ENCODE measurements at places on chromosomes 4 and X.

DNA sequence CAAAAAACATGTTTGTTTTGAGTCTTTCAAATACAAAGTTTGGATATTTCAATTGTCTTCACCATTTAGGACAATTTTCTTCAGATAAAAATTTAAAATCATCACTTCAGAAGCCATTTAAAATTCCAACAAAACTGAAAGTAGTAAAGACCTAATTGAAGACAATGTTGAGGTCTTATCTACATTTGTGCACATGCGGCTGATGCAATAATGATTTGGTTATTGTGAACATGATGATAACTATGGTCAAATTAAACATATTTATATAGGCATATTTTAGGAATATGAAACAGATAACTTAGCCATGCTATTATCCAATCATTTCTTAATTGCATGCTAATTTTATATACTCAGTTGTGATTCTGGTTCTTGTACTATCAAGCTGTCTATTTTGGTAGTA is 407.5 kb downstream of the GALNTL6 start:
- DNase-seq, result no peak

DNA sequence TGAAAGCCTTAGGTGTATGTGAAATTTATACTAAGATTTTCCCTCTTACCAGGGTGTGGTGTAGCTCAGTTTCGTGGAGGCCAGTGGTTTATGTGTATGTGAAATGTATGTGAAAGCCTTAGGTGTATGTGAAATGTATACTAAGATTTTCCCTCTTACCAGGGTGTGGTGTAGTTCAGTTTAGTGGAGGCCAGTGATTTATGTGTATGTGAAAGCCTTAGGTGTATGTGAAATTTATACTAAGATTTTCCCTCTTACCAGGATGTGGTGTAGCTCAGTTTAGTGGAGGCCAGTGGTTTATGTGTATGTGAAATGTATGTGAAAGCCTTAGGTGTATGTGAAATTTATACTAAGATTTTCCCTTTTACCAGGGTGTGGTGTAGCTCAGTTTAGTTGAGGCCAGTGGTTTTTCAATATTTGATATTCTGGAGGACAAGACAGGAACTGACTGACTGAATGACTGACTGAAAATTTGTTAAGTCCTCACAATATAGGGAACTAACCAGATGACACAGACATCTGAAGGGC is 143.7 kb downstream of the NEXMIF start:
- DNase-seq, result no peak

DNA sequence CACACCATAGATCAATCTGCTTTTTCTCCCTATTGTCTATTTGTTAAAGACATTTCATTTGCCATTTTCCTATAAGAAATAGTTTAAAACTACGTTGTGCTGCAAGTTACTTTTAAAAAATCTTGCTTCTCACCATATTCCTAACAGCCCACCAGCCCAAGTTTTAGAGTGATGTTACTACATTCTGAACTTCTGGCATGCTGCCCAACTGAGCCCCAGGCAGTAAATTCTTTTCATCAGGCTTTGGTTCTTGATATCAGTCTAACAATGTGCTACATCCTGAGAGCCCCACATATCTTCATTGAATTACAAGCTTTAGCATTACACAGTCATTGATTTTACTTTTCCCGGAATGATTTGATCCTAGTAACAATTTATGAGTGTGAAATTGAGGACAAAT is 283.8 kb upstream of the IL1RAPL1 start:
- no peak for DNase-seq

- DNase-seq, result no peak
Observed at GRCh38 chr4:95086551-95086950, 328.8 kb downstream of the BMPR1B start.

- DNase-seq, result no peak
Observed at GRCh38 chr4:98603683-98604521, 54.5 kb downstream of the TSPAN5 start.

DNA sequence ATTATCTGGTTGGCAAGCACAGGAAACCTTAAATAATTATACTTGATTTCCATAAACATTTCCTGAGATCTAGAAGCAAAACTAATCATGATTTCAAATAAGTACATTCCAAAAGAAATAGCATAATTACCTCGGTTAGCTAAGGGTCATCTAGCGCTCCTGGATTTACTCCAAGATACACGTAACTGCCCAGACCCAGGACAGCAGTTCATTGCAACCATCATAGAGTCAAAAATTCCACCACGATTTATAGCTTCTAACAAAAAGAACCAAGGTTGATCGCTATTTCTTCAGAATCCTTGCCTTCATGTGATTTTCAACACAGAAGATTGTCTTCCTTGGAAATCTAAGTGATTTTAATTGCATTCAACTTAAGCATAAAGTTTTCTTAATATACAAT is 1235.5 kb upstream of the TENM3 start:
- no peak for DNase-seq

DNA sequence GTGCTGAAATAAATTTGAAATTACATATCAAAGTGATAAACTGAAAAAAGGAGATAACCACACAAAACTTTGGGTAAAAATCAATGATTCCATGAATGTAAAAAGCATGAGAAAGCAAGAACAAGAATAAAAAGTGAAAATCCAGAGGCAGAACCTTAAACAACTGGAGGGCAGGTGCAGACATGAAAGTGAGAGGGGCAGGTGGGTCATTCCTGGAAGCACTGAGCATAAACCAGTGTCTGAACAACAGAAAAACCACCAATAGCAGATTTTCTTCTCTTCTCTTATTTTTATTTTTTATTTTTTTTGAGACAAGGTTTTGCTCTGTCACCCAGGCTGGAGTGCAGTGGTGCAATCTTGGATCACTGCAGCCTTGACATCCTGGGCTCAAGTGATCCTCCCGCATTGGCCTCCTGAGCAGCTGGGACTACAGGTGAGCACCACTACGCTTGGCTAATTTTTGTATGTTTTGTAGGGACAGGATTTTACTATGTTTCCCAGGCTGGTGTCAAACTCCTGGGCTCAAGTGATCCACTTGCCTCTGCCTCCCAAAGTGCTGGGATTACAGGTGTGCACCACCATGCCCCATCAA is 46.8 kb upstream of the GPR78 start:
- DNase-seq, result no peak

GRCh38 chr4:159014859-159015258 is 88.0 kb upstream of the RAPGEF2 start:
- DNase-seq, result no peak

DNA sequence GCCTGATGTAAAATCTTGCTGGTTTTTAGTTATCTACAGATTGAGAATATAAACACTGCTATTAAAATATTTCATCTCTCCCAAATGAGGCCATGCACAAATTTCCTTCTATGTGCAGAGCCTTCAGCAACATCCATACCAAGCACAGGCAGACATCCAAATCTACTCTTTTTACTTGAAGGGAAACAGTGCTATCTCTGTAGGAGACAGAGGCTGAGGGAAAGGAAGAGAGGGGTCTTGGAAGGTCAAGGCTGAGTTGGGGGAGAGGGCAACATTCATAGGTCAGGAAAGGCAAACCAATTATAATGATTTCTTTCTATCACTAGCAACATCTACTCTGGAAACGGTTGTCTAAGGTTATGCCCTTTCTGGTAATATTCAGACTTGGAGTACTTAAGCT is 240.2 kb downstream of the CBR4 start:
- DNase-seq, result no peak

DNA sequence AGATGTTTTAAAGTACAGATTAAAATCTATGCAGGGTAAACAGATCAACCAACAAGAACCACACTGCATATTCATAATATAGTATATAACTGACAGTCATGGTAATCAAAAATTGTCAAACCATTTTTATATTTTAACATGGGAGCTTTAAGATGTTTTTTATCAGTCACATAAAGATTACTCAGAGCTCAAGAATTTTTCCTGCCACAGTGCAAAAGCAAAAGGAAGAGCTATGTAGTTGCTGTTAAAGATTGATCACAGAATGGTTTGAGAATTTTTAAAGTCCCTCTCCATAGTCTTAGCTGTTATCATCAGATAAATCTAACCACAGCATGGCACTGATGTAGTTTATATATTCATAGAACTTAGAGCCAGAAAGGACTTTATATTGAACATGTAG is 8.5 kb downstream of the RAB9B start:
- DNase-seq, result no peak

GRCh38 chr4:151038452-151039157 is 23.5 kb upstream of the LRBA start:
- no peak for DNase-seq

DNA sequence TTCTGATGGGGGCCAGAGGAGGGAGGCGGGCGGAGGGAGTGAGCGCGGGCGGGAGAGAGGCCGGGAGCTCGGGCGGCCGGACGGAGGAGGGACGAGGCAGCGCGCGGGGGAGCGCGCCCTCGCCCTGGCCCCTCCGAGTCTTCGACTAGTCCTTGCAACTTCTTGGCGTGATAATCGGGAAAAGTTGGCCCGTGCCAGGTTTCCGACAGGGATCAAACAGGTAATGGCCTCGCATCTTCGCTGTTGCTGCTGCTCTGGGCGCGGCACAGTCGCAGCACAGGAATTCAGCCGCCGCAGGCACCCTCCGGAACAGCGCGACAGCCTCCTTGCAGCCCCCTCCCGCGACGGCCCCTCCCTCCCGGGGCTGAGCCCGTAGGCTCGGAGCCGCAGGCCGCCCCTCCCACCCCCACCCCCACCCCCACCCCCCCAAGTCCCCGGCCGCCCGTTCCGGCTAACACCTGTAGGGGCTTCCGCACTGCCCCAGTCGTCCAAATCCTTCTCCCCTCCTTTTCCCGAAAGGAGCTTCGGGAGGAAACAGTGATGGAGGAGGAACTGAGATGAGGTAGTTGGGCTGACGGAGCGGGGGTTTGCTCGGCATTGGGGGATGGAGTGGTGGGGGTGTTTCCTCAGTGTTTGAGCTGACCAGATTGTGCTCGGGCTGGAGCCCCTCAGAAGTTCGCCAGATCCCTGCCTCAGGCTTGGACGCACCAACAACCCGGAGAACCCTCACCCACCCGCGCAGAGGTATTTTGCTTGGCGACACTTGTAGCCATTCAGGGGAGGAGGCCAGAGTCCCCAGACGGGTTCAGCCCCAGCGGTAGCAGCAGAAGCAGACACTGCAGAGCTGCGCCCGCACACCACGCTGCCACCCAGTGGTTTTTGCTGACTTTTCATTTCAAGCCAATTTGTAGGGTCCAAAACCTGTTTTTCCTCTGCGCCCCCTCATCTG is at the start of gene FGF13:
Gene FGF13 (minus strand): TSS at position 319 of the 949 bp plus-strand sequence. CDS start 714 bp downstream, outside the sequence.
- peak; percentile 33 for DNase-seq

DNA sequence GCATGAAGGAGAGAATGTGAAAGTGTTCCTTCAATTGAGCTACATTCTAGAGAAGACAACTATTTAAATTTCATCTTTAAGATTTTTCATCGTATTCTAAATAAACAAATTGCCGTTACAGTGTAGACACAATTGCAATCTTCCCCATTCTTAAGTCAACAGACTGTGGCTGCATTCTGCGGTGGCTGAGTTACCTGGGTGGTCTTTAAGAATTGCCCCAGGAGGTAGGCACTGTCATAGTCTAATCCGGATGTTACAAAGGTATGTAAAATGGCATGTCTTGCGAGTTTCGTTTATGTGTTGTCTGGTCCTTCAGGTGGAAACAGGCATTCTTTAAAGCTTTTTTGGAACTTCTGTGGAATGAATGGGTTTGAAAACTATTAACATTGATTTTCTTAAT is 586.1 kb upstream of the PITX2 start:
- DNase-seq, result no peak

- no peak for DNase-seq
Observed at GRCh38 chr4:38266616-38267015, 306.4 kb downstream of the PTTG2 start.

- DNase-seq, result no peak
Observed at GRCh38 chr4:182642831-182643230, 274.4 kb downstream of the DCTD start.

DNA sequence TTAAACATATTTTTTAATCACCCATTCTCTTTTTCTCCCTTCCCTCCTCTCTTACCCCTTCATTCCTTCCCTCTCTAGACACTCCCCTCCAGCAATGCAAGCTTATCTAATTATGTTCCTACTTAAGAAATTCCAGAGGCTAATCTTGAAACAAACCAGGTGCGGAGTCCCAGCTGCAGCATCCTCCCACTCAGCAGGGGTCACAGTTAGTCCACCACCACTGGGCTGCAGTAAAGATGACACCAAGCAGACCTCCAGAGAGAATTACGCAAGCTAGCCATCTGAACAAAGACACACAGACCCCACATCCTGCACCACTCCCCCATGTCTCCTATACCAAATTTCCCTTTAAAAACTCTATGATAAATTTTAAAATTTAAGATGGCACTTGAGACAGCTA is 13.9 kb upstream of the SEC24B start:
- no peak for DNase-seq

DNA sequence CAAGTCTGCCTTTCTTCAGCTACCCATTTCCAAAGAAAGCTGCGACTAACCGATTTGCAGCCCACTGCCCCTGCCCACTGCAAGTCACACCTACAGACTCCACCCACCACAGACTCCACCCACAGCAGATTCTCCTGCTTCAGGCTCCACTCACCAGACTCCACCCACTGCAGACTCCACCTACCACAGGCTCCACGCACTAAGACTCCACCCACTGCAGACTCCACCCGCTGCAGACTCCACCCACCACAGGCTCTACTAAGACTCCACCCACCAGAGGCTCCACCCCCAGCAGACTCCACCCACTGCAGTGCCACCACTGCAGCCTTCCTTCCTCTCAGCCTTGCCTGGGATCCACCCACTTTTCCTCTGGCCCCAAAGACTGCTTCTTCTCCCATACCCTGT is 41.3 kb downstream of the ABLIM2 start:
- no peak for DNase-seq

DNA sequence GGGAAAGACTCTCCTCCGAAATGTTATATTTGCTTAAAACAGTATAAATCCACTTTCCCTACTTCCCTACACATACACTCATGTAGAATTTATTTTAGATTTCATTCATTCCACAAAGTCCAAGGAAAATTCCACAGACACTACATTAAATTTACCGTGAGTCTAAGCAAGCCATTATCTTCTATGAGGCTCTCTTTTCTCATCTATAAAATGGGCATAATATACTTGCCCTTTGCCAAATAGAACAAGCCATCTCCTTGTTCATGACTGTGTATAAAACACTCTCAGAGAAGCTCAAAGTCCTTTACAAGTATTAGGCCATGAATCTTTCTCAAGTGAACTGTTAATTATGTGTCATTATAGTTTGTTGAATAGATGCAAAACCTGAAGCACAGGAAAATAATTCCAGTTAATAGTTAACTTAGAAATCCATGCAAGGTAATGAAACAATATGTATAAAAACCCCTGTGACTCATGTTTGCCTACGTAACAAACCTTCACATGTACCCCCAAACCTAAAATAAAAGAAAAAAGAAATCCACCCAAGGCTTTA is 10.7 kb downstream of the TEC start:
- no peak for DNase-seq

DNA sequence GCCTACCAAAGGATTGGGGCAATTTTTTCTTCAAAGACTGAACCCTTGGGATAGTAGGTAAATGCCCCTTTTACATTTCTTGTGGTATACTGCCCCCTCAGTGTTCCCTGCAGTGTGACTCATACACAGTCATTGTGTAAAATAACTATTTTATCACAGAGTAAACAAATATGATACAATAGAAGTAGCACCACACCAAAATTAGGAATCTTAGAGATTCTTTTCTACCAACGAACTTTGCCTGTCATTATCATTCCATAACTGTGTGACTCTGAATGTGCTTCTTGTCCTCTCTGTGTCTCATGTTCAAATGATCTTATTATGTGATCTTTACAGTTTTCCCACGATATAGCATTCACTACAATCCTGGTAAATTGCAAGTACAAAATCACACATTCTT is 517.0 kb downstream of the ZIC3 start:
- DNase-seq, result no peak
